HepG2 (cell line): ENCODE measurements at places on chromosomes 16 and 17.

DNA sequence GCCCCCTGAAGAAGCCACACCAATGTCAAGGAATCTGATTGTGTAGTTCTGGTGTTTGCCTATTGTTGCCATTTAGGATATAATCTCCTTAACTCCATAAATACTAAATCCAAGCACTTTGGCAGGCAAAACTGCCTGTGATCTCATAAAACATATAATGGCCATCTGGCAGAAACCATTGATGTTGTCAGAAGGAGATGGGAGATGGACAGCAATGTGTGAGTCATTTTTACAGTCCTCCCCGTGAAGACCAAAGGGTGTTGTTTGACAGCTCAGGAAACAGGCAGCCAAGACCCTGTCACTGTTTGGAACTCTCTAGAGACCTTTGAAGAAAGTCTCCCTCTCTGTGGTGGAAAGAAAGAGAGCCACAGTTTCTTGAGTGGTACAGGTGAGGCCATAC is 454.1 kb downstream of the HS3ST3B1 start:
- no peak for DNase-seq

DNA sequence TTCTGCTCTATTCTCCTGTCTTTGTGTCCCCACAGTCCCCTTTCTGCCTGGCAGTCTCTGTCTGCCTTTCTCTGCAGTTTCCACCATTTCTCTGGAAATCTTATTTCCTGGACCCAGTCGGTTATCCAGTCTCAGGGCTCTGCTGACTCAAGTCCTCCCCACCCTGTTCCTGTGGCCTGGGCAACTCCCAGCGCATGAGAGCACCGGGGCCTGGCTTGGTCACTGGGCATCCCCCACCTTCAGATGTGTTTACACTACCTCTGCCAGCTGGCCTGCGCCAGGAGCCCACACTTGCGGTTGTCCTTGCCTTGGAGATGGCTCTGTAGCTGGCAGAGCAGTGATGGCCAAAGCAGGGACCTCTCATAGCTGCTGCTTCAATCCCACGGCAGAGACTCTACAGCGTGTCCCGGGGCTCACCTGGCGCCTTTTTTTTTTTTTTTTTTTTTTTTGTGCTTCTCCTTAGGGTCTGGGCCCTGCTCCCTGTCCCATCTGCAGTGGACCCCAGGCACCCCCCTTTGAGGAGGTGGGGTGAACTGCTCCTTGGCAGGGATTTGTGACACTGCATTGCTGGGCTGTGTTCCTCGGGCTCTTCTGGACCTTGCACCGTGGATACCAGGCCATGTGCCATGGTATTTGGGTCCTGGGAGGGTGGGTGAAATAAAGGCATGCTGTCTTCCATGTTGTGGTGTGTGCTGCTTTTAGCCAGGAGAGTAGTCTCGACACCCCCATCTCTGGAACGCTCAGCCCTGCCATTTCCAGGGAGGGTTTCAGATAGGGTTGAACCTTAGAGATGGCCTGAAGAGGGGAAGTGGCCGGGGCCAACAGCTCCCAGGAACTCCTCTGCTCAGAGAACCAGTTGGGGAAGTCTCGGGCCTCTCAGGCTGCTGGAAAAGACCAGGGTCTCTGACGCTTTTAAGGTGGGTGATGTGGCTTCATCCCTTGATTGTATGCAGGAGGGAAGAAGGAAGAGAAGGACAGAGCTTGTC is 17.5 kb downstream of the GUCY2D start:
- no peak for DNase-seq

DNA sequence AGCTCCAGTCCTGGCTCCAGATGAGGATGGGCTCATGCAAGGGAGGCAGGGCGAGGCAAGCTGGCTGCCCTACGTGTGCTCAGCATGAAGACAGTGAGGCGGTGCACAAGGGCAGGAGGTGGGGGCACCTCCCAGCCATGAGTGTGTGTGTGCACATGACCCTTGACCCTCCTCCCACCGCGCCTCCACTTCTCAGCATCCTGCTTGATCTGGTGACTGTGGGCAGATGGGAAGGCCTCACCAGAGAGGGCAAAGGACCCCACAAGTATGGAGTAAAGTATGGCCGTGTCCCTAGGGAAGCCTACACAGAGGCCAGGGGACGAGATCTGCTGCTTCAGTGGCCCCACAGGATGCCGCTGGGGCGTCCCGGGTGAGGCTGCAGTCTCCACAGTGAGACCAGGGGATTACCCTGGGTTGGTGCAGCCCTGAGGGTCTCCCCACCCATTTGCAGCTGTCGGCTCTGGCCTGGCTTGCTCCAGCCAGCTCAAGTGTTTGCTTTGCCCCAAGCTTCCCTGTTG is 7.9 kb upstream of the RNF222 start:
- no peak for DNase-seq

- no peak for DNase-seq
Observed at GRCh38 chr16:82248677-82249076, 78.7 kb upstream of the MPHOSPH6 start.

DNA sequence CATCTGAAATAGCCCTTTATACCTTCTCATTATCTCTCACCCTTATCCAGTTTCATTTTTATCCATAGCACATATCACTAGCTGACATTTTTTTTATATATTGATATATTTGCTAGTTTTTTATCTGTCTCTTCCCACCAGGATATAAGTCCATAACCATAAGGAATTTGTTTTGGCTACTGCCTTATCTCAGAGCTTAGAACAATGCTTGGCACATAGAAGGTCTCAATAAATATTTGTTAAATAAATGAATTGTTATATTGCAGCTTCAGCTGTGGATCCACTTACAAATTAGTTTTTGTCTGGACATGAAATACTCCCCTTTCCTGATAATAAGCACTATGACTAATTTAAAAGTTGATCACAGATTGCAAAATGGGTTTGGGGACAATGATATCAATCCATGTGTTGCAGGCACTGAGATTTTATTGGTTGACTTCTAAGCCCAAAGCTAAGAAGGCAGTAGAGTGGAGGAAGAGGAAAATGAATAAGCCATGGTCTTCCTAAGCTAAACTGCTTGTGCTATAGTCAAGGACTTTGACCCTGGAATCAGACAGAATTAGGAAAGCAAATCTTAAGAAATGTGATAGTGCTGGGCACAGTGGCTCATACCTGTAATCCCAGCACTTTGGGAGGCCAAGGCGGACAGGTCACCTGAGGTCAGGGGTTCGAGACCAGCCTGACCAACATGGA is 31.9 kb upstream of the YPEL2 start:
- DNase-seq = no peak

DNA sequence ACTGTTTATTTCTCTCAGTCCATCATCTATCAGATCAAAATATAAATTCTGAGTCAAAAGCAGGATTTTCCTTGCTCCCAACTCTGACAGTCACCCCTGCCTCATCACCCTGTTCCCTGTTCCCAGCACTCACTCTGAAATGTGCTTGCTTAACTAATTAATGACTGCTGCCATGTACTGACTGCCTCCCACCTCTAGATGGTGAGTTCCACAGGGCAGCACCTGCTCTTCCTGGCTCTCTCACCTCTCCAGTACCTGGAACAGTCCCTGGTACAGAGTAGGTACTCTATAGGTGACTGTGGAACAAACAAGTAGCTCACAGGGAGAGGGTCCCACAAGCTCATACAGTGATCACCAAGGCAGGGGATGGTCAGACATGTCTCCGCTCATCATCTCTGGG is 114.3 kb upstream of the C16orf82 start:
- no peak for DNase-seq

- DNase-seq = peak; percentile 35
Observed at GRCh38 chr17:30290696-30291542, 825 bp downstream of the BLMH start.

GRCh38 chr17:81431545-81432482 is 36.6 kb downstream of the BAHCC1 start:
- no peak for DNase-seq

DNA sequence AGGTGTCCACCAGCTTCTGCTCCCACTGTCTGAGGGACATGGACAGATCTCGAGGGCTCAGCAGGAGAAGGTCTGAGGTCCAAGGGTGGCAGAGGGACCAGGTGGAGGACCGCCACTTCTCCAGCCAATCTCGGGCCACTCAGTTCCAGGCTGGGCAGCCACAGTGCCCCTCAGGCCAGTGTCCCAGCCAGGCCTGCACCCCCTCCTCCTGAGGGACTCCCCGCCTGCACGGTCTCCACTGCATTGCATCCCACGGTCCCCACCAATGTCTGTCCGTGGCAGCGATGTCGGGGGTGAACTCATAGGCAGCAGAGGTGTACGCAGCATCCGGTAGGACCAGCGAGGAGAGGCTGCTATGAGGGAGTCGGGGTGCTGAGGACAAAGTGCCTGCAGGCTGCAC is 64.2 kb upstream of the DOC2B start:
- DNase-seq = no peak

- no peak for DNase-seq
Observed at GRCh38 chr17:60284709-60285108, 107.2 kb downstream of the USP32 start.

DNA sequence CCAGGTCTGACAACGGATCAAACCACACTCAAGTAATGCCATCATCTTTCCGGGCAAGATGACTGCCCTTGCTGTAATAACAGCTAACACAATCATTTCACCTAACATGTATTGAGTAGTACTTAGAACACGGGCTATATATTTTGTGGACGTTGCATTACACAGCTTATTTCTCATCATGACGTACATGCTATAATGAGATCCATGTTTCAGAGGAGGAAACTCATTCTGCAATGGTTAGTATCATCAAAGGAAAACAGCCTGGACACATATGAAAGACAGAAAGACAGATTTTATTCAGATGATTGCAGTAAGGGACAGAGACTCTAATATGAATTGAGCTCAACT is 446.7 kb downstream of the HS3ST3B1 start:
- no peak for DNase-seq
